Esophagus muscularis mucosa (tissue), 4 donors: ENCODE measurements at places on chromosomes 13 and 19. TPM values are rescaled to one million over a fixed set of nuclear protein-coding genes. Genes with fewer than 3 reads are reported as not detected.
A peak's percentile ranks its signal among the peaks of the same experiment; 100 is the strongest.

KIR2DL3 gene
- not detected for total RNA-seq

GJB6 gene
- not detected for total RNA-seq

ZNF433 gene
- total RNA-seq, result 3.0 TPM

LYPD5 gene
- total RNA-seq, result 7.7 TPM

LILRA6 gene
- total RNA-seq, result 2.5 TPM

SMIM24 gene
- not detected for total RNA-seq

MUC16 gene
- total RNA-seq, result not detected

SOX1 gene
- total RNA-seq, result under 0.01 TPM

CLEC4G gene
- total RNA-seq, result 0.75 TPM

ZNF66 gene
- total RNA-seq, result 1.3 TPM

XRCC1 gene
- 24.2 TPM for total RNA-seq

ZNF324B gene
- total RNA-seq, result 8.9 TPM

PDE4C gene
- total RNA-seq, result 0.17 TPM

GRCh38 chr19:6519289-6519688 is 11.5 kb upstream of the TNFSF9 start:
- no peaks in the 10 kb centered on the region for H3K36me3 ChIP-seq
- H3K27ac ChIP-seq, result no peak overlapping the region
- H3K4me1 ChIP-seq, result peaks cover 15% of the 10 kb centered on the region

GRCh38 chr13:99310382-99311031 is 3.3 kb upstream of the GPR183 start:
- peaks cover 42% of the 10 kb centered on the region for H3K4me1 ChIP-seq
- H3K27ac ChIP-seq, result peak overlapping the region; percentile 76
- peaks cover 3% of the 10 kb centered on the region for H3K36me3 ChIP-seq

DNA sequence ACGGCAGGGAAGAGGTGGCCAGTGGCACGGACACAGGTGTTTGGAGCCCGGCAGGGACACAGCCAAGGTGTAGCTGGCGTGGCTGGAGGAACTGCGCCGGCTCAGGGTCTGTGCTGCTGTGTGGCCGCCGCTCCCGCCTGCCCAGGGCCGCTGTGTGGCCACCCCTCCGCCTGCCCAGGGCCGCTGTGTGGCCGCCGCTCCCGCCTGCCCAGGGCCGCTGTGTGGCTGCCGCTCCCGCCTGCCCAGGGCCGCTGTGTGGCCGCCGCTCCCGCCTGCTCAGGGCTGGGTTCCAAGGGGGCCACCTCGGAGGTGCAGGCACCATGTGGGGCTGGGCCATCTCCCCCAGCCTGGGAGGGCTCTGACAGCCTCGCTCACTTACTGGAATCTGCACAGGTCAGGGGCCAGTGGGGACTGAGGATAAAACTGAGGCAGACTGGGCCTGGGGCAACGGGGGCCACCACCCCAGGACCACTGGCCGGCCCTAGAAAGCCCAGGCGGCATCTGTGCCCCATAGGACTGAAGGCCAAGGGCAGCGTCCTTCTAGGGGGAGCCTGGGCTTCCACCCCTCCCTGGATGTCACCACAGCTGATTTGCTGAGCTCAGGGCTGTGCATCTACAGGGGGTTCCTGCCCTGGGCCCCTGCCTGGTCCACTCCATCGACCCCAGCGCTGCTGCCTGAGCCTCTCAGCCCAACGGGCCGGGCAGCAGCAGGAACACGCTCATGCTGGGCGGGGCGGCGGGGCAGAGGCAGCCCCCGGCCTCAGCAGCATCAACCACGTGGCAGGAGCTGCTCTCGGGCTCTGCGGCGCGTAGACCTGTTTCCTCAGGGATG is 21.5 kb downstream of the C13orf46 start:
- no peak overlapping the region for H3K4me3 ChIP-seq
- no peak overlapping the region for H3K27ac ChIP-seq
- no peak for DNase-seq
- no peaks in the 10 kb centered on the region for H3K27me3 ChIP-seq
- H3K4me1 ChIP-seq, result peaks cover 19% of the 10 kb centered on the region
- H3K36me3 ChIP-seq, result no peaks in the 10 kb centered on the region

GRCh38 chr13:75554464-75554863 is 4.9 kb downstream of the UCHL3 start:
- H3K27ac ChIP-seq, result no peak overlapping the region
- H3K4me3 ChIP-seq, result no peak overlapping the region
- H3K27me3 ChIP-seq, result no peaks in the 10 kb centered on the region
- H3K4me1 ChIP-seq, result peaks cover 12% of the 10 kb centered on the region
- no peak for DNase-seq

- DNase-seq, result no peak
- no peaks in the 10 kb centered on the region for H3K27me3 ChIP-seq
- H3K36me3 ChIP-seq, result no peaks in the 10 kb centered on the region
- H3K4me1 ChIP-seq, result no peaks in the 10 kb centered on the region
- no peak overlapping the region for H3K4me3 ChIP-seq
- no peak overlapping the region for H3K27ac ChIP-seq
These were observed 1714.4 kb downstream of the OLFM4 start for GRCh38 chr13:54742984-54743383.

DNA sequence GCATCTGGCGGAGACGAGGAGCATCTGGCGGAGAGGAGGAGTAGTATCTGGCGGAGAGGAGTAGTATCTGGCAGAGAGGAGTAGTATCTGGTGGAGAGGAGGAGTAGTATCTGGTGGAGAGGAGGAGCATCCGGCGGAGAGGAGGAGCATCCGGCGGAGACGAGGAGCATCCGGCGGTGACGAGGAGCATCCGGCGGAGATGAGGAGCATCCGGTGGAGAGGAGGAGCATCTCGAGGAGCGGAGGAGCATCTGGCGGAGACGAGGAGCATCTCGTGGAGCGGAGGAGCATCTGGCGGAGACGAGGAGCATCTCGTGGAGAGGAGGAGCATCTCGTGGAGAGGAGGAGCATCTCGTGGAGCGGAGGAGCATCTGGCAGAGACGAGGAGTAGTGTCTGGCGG is 18.6 kb downstream of the C13orf46 start:
- H3K27me3 ChIP-seq, result no peaks in the 10 kb centered on the region
- no peak for DNase-seq
- no peak overlapping the region for H3K4me3 ChIP-seq
- no peaks in the 10 kb centered on the region for H3K36me3 ChIP-seq
- no peak overlapping the region for H3K27ac ChIP-seq
- peaks cover 12% of the 10 kb centered on the region for H3K4me1 ChIP-seq

- no peak for DNase-seq
- peak overlapping the region; percentile 93 for H3K27ac ChIP-seq
- H3K4me1 ChIP-seq, result peaks cover 67% of the 10 kb centered on the region
- no peaks in the 10 kb centered on the region for H3K27me3 ChIP-seq
- peak overlapping the region; percentile 12 for H3K4me3 ChIP-seq
These were observed 26.9 kb downstream of the GAS6 start for GRCh38 chr13:113836768-113837559.

DNA sequence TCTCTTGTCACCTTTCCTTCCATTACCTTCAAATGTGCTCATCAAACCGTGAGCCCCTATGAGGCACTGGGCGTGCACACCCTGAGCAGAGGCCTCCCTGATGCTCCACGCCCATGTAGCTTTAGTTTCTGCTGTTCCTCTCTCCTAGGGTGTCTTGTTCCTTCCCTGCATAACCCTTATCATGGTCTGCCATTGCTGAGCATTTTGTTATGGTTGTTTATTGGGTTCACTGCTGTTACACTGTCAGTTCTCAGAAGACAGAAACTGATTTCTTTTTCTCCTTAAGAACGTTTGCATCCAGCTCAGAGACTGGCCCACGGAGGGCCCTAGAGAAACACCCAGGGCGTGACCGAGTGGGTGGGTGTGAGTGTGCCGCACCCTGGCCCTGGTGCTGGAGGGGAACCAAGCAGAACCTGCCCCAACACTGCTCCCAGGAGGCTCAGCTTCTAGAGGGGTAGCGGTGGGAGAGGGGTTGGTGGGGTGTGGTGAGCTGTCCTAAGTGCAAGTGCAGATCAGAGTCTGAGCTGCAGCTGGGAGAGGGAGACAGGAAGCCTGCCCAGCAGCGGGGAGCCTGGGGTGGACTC is 61.4 kb upstream of the URI1 start:
- H3K27me3 ChIP-seq, result no peaks in the 10 kb centered on the region
- H3K4me1 ChIP-seq, result peaks cover 1% of the 10 kb centered on the region
- no peaks in the 10 kb centered on the region for H3K36me3 ChIP-seq
- no peak overlapping the region for H3K4me3 ChIP-seq
- no peak overlapping the region for H3K27ac ChIP-seq

DNA sequence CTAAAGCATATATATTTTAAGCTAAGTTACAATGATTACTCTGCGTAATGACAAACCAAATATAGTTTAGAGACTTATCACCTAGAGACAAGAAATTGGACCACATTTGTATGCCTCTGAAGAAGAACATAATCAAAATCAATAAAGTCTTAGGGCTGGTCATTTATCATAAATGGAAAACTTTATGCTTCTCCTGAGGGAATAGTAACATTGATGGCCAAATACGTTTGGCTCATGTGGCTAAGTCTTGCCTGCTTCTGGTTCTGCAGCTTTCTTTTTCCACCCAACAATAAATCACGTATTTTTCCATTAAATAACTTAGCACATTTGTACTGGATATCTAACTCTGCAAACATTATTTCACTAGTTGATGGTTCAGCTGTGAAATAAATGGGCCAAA is 458.4 kb downstream of the SLITRK1 start:
- no peaks in the 10 kb centered on the region for H3K4me1 ChIP-seq
- H3K27me3 ChIP-seq, result no peaks in the 10 kb centered on the region
- no peak overlapping the region for H3K4me3 ChIP-seq
- DNase-seq, result no peak

DNA sequence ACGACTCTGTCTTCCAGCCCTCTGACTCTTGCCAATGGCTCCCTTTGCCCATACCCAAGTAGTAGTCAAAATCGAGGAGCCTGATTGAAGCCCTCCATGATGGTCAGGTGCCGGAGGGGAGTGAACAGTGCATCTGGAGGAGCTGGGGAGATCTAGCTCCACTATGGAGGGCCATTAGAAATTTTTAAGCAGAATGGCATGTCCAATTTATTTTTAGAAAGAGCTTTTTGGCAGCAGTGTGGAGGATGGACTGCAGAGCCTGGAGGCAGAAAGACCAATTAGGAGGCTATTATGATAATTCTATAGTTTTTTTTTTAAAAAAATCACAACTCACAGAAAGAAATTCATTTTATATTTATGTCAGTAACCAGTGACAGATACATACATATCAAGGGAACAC is 92.7 kb upstream of the SLC7A1 start:
- peaks cover 10% of the 10 kb centered on the region for H3K4me1 ChIP-seq
- DNase-seq, result no peak
- H3K27ac ChIP-seq, result no peak overlapping the region
- no peaks in the 10 kb centered on the region for H3K36me3 ChIP-seq

GRCh38 chr13:36915106-36915505 is 4.9 kb downstream of the SMAD9 start:
- peaks cover 41% of the 10 kb centered on the region for H3K4me1 ChIP-seq
- no peak overlapping the region for H3K4me3 ChIP-seq
- no peaks in the 10 kb centered on the region for H3K36me3 ChIP-seq
- no peak for DNase-seq
- H3K27ac ChIP-seq, result peak overlapping the region; percentile 3

DNA sequence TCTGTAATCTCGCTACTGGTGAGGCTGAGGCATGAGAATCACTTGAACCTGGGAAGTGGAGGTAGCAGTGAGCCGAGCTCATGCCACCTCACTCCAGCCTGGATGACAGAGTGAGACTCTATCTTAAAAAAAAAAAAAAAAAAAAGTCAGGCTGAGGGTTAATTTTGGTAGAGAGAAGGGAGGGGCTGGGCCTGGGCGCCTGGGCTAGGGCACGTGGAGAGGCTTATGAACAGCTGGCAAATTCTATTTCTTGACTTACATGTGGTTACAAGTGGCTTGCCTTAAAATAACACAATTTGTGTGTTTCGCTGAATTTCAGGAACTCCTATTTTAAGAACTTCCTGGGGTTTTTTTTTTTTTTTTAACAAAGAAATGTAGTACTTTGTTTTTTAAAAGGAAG is 47.6 kb upstream of the MAP3K10 start:
- no peaks in the 10 kb centered on the region for H3K27me3 ChIP-seq
- no peak overlapping the region for H3K4me3 ChIP-seq
- H3K27ac ChIP-seq, result no peak overlapping the region
- no peaks in the 10 kb centered on the region for H3K36me3 ChIP-seq
- peaks cover 5% of the 10 kb centered on the region for H3K4me1 ChIP-seq

DNA sequence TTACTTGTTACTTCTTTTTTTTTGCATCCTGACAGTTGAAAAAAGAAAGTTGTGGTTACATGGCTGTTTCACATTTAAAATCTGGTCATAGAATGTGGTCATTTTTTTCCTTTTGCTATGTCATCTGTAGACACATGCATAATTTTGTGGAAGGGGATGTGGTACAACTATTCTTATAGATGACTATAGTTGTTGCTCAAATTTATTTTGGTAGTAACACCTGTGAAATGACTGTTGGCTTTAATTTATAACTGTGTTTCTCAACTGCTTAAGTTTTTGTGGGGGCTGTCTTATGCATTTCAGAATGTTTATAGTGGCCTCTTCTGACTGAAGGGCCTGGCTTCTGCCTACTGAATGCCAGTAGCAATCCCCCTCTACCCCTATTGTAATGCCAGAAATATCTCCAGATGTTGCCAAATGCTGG is 130.5 kb downstream of the PAN3 start:
- no peaks in the 10 kb centered on the region for H3K4me1 ChIP-seq
- no peak overlapping the region for H3K4me3 ChIP-seq
- peaks cover 14% of the 10 kb centered on the region for H3K36me3 ChIP-seq
- DNase-seq, result no peak
- H3K27me3 ChIP-seq, result no peaks in the 10 kb centered on the region

DNA sequence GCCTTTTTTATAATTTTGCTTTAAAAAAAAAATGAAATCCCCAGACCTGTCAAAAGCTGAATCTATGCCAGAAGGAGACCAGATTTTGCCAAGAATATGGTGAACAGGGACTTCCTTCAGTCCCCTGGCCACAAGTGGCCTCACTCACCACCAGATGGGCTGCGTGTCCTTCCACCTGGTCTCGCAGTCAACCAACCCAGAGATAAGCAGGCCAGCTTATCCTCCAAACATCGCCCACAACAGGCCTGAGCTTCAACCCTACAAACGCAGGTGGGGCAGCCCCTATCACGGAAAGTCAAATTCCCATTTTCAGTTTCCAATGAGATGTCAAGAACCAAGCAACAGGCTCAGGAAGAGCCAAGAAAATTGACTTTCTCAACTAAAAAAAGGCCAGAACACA is 30.5 kb downstream of the STK24 start:
- DNase-seq, result no peak
- peak overlapping the region; percentile 1 for H3K27ac ChIP-seq
- no peak overlapping the region for H3K4me3 ChIP-seq
- no peaks in the 10 kb centered on the region for H3K36me3 ChIP-seq
- H3K4me1 ChIP-seq, result peaks cover 60% of the 10 kb centered on the region

- no peaks in the 10 kb centered on the region for H3K27me3 ChIP-seq
- H3K27ac ChIP-seq, result peak overlapping the region; percentile 100
- H3K4me3 ChIP-seq, result peak overlapping the region; percentile 95
- H3K4me1 ChIP-seq, result peaks cover 63% of the 10 kb centered on the region
- DNase-seq, result no peak
- no peaks in the 10 kb centered on the region for H3K36me3 ChIP-seq
These were observed 3.0 kb downstream of the ZC3H4 start for GRCh38 chr19:47110521-47111005.

GRCh38 chr19:4064149-4064495 is 2.6 kb downstream of the ZBTB7A start:
- H3K36me3 ChIP-seq, result peaks cover 8% of the 10 kb centered on the region
- H3K27ac ChIP-seq, result peak overlapping the region; percentile 98
- H3K4me3 ChIP-seq, result peak overlapping the region; percentile 90
- peaks cover 68% of the 10 kb centered on the region for H3K4me1 ChIP-seq
- H3K27me3 ChIP-seq, result no peaks in the 10 kb centered on the region
